ENCODE measurements at places on chromosomes 2 and 18.

- no peak for DNase-seq
Measured at GRCh38 chr2:119198240-119198840, 25.3 kb upstream of the STEAP3 start.

DNA sequence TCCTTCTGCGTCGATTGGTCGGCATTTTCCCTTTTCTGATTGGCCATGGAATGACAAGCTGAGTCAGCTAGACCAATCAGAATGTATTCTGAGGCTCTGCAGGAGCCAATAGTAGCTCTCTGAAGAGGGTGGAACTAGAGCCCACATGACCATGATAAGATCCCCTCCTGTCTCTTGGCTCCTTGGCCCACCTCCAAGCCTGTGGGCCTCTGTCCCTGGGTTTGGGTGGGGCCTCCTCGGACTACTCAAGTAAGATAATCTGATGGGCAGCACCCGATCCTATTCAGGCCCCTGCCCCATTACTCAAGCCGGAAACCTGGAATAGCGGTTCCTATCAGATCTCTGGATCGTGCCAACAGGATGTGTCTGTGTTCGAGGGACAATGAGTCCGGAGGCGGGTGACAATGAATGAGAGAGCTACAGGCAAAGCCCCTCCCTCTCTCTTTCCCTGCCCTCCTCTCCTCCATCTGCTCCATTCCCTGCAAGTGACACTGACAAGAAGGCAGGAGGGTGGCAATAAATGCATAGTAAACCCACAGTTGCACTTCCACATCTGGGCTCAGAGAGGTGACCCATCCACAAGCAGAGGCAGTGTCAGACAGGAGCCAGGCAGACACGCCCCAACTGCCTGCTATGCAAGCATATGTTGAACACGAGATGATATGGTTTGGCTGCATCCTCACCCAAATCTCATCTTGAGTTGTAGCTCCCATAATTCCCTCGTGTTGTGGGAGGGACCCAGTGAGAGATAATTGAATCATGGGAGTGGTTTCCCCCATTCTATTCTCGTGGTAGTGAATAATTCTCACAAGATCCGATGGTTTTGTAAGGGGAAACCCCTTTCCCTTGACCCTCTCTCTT, 114.7 kb downstream of the TNS1 start:
- no peak for DNase-seq

GRCh38 chr2:20536619-20537422, 89.9 kb downstream of the RHOB start:
- DNase-seq, result no peak

- no peak for DNase-seq
Measured at GRCh38 chr2:180907731-180908130, 72.7 kb upstream of the UBE2E3 start.

DNA sequence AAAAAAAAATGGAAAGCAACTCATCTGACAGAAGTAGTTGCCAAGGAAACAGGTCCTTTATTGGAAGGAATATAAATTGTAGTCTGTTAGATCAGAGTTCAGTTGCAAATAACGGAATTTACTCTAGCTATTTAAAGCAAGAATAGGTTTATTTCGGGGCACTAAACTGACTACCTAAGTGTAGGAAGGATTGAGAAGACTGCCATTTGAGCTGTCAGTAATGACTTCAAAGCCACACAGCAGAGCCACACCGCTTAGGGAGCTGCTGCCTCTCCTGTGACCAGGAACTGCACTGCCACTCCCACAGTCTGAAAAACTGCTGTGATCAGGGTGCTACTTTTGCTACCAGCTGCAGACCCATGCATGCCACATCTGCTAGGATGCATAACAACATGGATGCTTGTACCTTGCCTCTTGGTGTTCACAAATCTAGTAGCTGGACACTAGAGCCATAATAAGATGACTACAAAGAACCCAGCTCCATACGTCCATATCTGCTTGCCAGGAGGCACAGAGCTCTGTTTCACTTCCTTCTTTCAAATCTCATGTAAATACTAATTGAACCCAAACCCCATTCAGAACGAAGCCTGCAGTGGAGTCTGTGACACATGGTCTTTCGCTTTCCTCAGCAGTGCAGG, 2.2 kb downstream of the DSG2 start:
- DNase-seq, result no peak

- DNase-seq, result no peak
Measured at GRCh38 chr2:129741623-129742022, 237.8 kb upstream of the RAB6C start.

GRCh38 chr2:8985561-8986326, 17.7 kb downstream of the MBOAT2 start:
- no peak for DNase-seq

DNA sequence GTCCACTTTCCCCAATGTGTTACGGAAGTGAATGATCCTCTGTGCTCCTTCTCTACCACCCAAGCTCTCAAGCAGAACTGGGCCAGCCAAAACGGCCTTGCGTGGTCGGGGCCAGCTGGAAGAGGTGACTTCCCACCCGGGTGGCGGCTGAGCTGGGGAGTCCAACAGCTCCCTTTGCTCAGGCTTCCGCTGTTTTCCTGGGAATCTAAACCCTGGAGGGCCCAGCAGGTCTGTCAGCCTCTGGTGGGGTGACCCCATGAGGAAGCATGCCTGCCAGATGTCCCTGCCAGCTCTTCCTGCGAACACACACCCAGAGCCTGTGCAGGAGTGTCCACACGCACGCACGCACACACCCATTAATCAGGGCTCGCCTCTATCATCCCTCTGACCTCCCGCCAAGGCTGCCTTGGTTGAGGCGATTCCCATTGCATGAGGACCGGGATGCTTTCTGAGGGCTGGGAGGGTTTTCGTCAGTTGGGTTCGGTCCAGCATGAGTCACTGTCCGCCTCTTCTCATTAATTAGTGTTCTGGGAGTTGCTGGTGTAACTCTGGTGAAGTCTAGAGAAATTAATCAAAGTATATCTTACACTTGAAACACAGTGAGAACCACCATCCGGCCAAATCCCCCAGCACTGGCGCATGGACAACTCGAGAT, 90.6 kb downstream of the TWIST2 start:
- DNase-seq, result no peak

DNA sequence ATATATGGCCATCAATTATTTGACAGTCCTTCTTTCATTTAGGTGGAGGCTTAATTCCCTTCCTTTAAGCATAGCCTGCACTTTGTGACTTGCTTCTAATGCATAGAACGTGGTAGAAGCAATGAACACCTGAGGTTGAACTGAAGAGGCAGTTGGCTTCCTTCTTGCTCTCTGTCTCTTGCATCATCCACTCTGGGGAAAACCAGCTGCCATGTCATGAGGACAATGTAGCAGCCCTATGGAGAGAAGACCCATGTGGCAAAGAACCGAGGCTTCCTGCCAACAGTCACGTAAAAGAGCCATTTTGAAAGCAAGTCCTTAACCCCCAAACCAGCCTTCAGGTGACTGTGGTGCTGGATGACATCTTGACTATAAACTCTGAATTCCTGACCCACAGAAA, 46.8 kb downstream of the ATOH8 start:
- no peak for DNase-seq

DNA sequence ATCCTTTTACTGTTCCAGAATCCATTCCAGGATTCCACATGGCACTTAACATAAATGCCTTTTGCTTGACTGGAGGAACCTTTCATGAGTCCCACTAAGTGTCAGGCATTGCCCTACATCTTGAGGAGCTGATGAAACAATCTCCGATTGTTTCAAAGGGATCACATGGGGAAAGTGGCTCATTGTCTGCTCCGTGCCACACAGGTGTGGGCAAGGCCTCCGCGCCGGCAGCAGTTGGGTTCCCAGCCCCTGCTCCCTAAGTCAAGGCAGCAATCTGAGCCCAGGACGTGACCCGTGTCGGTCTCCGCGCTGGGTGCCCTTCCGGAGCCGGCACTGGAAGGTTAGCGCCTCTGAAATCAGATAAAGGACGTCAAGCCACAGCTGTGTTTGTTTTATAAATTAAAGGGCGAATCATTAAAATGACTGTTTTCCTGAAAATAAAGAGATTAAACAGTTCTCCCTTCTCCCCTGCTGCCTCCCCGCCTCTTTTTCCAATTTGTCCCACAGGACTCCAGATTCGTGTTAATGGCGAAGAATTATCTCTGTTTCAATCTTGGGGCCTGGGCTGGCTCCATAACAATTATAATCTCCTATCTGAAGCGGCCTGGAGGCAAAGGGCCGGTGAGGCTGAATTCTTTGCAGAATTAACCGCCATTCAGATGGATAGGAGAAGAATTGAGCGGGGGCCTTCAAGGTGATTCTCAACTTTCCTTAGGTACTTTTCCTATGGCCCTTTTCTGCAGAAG, 84.3 kb upstream of the FZD7 start:
- DNase-seq, result no peak

- no peak for DNase-seq
Measured at GRCh38 chr2:151826737-151827157, 1.5 kb downstream of the ARL5A start.

- no peak for DNase-seq
Measured at GRCh38 chr2:14321357-14321756, 311.2 kb upstream of the LRATD1 start.

GRCh38 chr2:47271054-47272000, 116.2 kb upstream of the STPG4 start:
- DNase-seq, result no peak

DNA sequence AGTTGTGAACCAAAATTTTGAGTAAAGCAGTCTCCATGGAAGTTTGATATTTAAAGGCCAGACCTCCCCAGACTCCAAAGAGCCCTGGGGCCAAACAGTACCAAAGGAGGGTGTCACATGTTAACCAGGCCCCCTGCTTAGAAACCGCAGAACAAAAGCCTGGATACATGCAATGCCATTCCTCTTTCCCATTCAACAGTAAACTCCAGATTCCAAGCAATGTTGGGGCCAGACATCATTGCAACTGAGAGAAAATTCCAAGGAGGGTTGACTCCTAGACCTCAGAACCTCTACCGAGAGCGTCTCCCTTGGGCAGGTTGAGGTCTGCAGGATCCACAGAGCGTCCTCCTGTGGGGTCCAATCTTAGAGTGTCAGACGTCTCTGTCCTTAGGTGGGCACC, 404.4 kb upstream of the SYT4 start:
- no peak for DNase-seq

DNA sequence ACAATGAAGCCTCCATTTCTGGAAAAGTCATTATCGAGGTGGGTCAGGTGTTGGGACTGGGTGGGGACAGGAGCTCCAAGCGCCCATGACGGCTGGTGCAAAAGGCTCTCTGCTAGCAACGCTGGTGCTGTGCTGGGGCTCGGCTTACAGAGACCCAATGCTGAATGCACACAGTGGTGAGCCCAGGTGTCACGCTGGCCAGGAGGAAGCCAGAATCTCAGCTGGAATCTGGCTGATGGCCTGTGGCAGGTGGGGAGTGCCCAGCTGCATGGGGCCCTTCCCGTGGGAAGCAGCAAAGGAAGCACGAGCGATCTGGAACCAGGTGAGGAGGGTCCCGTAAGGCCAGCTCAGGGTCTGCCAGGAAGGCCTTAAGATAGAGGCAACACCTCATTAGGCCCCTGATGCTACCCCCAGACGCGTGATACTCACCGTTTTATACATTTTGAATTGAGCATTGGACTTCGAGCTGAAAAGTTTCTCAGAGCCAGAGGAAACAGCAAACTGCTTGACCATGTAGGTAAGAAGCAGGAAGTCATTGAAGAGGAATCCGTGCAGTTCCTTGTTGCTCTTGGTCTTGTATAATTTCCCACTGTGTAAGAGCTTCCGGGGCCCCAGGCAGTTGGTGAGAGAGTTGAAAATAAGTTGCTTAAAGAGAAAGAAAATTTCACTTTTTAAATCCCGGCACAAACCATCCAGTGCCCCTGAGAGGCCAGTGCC, 34.7 kb downstream of the FAM228A start:
- DNase-seq, result no peak

GRCh38 chr2:133072837-133073694, 403.1 kb upstream of the LYPD1 start:
- no peak for DNase-seq

DNA sequence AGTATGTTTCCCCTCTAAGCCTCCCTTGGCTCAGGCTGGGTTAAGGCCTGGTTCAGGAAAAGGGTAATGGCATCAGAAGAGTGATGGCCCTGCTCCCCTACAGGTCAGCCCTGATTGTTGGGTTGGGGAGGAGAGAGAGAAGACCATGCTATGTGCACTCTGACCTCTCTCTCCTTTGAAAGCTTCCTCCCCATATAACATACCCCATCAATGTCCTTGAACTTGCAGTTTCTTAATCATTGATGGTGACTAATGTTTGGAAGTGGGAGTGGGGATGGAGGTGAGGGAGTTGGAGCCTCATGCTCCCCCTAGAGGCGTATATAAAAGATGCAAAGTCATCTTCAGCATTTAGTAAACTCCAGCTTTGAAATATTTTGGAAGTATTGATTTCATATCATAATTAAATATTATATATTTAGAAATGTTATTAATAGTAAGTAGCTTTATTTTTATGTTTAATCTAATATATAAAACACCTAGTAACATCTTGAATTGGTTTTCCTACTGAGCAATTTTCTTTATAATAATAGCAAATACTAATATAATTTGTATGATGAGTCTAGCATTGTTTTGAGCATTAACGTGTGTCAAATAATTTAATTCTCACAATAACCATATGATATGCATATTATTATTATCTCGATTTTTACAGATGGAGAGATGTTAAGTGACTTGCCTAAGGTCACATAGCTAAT, 8.8 kb downstream of the PLCL1 start:
- no peak for DNase-seq

- DNase-seq, result no peak
Measured at GRCh38 chr18:56468396-56468795, 170.0 kb downstream of the TXNL1 start.

- peak; percentile 30 for DNase-seq
Measured at GRCh38 chr2:12488352-12489318, 228.1 kb upstream of the TRIB2 start.

DNA sequence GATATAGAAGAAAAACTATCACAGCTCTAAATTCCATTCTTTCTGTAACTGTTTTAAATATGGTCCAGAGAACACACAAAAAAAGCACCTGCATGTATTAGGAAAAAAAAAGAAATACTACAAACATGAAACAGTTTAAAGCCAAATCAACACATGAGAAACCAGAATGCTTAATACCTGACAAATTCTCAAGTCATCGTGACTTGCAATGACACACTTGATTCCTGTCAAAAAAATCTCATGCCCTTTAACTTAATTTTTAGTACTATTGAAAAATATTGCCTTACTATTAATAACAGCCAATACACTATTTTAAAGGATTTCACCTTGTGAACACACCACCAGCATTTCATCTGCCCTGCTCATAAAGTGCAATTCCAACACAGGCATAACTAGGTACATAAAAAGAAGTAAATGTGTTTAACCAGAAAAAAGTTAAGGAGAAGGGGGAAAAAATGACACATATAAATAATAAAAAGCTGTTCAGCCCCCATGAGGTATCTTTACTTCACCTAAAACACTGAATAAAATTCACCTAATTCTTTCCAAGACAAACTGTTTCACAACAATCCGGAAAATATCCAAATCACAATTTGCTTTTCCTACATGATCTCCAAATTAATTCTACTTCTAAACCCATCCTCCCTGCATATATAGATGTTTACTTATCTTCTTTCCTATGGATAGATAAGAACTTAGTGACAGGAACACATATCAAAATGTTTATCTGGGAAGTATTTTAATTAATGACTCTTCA, 10.8 kb downstream of the ROCK2 start:
- DNase-seq, result no peak

Data from effector memory CD8-positive, alpha-beta T cell (primary cell).